ENCODE measurements at places on chromosomes 6 and 20.

DNA sequence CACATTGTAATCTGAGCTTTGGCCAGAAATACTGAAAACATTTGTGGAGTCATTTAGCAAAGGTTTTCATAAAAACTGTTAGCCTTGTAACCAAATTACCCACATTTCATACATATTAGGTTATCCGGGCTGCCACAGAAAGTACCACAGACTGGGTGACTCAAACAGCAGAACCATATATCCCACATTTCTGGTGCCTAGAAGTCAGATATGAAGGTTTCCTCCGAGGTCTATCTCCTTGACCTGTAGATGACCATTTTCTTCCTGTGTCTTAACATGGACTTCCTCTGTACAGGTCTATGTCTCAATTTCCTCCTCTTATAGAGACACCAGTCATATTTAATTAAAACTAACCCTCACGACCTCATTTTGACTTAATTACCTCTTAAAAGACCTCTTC, 49.5 kb upstream of the SMIM28 start:
- DNase-seq, result no peak

- no peak for DNase-seq
These were observed 391 bp upstream of the B3GAT2 start for GRCh38 chr6:70957284-70957617.

DNA sequence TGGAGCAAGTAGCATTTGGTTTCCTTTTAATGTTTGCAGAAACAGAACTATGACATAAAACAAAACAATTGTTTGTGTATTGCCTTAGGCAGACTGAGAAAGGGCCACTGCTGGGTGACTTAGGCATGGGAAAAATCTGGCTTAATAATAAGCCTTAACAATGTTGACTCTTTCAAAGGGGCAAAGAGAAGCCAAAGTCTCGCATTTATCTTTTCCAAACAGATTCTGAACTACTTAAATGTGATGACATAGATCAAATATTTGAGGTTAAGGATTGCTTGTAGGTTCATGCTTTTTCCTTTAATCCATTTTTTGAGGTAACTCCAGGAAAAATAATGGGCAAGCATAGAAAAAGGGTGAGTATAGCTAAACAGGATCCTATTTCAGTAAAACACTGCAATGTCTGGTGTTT, 39.6 kb downstream of the ADAT2 start:
- DNase-seq, result no peak

DNA sequence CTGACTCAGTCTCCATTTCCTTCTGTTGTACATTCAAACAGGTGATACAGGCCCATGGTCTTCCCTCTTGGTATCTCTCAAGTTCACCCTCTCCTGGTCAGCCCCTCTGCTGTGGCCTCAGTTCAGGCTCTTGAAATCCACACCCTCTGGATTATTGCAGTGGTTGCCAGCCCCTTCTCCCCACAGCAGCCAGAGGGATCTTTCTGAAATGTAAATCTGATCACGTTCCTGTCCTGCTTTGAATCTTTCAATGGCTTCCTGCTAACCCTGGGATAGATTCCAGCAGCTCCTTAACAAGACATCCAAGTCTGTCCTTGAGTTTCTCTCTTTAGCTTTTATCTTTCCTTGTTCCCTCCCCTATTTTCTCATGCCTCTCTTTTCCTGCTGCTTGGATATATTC, 22.2 kb downstream of the CHMP4B start:
- DNase-seq, result no peak

GRCh38 chr6:109008537-109009235, 86.0 kb downstream of the SESN1 start:
- DNase-seq, result no peak

GRCh38 chr6:145204301-145204700, 531.0 kb downstream of the EPM2A start:
- DNase-seq, result no peak

DNA sequence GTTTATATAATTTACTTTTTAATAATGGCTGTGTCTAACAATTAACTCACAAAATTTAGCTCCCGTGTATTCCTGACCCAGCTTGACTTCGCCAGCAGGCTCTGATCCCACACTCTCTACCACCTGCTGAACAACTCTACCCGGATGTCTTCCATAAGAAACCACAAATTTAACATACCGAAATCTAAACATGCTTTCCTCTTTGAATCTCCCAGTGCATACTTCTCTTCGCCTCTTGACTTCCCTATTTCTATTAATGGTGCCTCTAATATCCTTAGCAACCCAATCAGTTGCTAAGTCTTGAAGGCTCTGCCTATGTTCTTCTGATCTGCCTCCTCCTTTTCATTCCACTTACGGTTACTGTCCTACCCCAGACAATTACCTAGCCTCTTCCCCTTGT, 4.6 kb upstream of the MYB start:
- DNase-seq, result no peak

GRCh38 chr20:36147690-36148089, 6.8 kb upstream of the EPB41L1 start:
- DNase-seq, result no peak

GRCh38 chr6:138540468-138540867, 41.2 kb upstream of the NHSL1 start:
- DNase-seq, result no peak
